ENCODE measurements at places on chromosomes 7 and 10.

DNA sequence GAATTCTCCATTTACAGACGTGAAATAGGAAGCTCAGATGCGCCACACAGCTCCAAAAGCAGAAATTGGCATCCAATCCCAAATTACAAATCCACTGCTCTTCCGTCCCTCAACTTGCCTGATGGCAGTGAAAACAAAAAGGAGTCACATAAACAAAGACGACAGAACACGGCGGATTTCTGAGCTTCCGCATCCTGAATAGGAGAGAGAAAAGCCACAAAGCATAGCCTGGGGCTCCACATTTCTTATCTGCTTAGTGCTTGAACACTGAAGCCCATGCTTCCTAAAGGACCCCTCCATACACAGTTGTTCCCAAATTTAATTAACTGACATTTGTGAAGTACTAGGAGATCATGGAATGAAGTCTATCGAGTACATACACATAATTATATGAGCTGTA lies 32.6 kb downstream of the BEND7 start:
- no peak for DNase-seq

DNA sequence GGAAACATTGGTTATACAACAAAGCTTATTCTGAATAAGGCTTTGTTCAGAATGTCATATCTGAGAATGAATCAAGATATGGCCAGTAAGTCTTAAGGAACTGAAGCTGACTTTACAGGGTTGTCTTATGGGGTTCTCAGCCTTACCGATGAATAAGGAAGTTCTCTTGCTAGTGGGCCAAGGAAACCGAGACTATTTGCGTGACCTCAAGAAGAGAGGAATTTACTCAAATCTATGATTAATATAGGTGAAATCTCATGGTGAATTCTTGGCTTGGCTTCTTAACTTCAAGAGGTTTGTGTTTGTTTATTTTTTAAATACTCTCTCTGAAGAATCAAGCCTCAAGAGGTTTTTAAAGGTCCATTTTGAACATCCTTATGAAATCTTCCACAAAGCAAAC lies 4.7 kb upstream of the MRLN start:
- DNase-seq: no peak

GRCh38 chr7:92633211-92633906 lies 43.2 kb upstream of the FAM133B start:
- no peak for DNase-seq

GRCh38 chr10:79259834-79260233 lies 87.4 kb upstream of the PPIF start:
- peak; percentile 34 for DNase-seq

- DNase-seq: no peak
These were observed 229.1 kb upstream of the DGKB start for GRCh38 chr7:15131661-15132060.

GRCh38 chr10:3963191-3963673 lies 178.2 kb upstream of the KLF6 start:
- no peak for DNase-seq

DNA sequence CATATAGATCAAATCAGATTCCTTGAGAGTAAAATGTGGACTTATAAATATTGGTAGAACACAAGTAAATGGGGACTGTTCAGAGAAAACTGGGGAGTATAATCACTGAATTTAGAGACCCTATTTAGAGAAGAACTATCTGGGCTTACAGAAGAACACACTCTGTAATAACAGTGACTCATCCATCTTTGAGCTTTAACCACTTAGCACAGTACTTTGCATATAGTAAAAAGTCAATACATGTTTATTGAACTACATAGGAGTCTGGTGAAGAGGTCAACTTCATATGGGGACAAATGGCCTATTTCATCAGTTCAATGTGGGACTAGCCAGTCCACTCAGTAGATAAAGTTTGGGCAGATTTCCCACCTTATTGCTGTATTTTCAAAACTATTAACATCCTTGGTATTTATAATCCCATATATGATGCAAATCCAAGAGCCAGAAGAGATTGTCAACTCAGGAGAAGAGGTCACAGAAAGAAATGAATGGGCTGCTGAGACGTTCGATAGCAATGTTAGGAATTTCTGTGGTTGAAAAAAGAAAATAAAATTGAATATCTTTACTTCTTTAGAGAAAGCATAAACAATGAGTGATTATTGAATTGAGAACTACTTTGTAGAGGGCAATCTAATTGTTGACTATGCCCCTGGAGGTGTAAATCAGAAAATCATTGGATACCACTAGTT lies 119.3 kb upstream of the CACNA2D1 start:
- DNase-seq: no peak

GRCh38 chr10:80515511-80515910 lies 22.2 kb upstream of the SH2D4B start:
- no peak for DNase-seq

GRCh38 chr10:123890226-123890625 lies 1.4 kb downstream of the CPXM2 start:
- DNase-seq: no peak

- no peak for DNase-seq
These were observed 211.3 kb upstream of the DPP6 start for GRCh38 chr7:153840861-153841260.

- no peak for DNase-seq
These were observed 160.5 kb downstream of the WDR37 start for GRCh38 chr10:1216574-1217236.

DNA sequence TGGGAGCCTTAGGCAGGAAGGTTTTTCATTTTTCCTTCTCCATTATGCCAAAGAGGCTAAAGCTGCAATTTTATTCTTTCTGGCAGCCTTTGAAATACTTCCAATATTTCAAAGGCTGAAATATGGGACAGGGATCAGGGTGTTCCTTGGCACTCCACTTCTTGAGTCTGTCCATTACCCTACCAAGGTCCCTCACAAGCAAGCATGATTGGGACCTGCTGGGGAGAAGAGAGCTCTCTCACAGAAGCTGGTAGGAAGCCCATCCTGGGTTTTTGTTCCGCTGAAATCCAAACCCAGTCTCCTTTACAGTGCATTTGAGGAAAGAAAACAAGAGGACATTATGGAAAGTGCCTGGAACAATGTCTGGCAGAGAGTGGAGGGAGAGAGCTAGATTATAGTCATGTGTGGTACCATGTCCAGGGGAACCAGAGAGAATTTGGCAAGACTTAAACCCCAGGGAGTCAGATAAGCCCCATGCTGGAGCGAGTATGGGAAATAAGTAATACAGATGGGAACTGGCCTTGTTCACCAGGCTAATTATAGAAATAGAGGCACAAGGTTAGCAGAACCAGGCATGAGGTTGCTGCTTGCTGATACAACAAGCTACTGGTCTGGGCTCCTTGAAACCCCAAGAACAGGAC lies 104.7 kb downstream of the LSM5 start:
- no peak for DNase-seq

DNA sequence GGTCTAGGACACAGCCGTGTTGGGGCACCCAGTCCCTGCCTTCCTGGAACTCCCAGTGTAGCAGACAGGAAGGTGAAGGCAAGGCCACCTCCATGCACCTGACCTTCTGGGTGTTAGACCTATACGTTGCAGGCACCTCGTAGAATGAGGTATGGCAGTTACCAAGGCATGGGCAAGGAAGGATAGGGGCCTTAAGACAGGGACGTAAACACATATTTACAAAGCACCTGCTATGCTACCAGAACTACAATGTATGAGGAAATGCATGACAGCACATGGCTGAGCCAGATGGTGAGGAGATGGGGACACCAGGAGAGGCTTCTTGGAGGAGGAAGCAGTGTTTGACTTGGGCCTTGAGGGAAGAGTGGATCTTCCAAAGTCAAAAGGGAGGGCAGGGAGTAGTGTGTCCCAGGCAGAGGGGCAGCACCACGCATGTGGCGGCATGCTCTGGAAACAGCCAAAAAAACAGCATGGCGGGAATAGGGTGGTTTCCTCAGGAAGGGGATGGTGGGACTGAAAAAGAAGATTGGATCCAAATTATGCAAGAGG lies 231.2 kb downstream of the FANK1 start:
- no peak for DNase-seq

GRCh38 chr7:19242246-19242645 lies 97.0 kb upstream of the FERD3L start:
- no peak for DNase-seq

DNA sequence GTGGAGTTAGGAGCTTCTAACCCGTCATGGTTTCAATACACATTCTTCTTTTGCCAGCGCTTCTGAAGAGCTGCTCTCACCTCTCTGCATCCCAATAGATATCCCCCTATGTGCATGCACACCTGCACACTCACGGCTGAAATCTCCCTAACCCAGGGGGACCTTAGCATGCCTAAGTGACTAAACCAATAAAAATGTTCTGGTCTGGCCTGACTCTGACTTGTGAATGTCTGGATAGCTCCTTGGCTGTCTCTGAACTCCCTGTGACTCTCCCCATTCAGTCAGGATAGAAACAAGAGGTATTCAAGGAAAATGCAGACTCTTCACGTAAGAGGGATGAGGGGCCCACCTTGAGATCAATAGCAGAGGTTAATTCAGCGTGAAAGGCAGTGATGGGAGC lies 22.4 kb downstream of the PRSS2 start:
- no peak for DNase-seq

DNA sequence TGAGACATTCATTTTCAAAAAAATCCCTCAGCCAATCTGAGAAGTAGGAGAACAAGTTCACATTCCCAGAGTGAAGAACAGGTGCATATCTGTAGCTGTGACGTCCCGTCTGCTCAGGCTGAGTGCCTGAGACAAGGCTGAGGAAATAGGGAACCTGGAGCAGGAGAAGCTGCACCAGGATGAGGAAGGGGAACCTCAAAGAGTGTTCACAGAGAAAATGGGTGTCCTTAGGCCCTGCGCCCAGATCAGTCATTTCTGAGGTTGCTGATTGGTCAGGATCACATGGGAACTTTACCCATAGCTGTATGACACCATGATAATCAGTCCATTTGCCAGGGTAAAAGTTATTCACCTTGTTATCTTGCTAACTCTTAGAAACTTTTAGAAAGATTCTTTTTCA lies 34.2 kb upstream of the TARP start:
- DNase-seq: no peak

GRCh38 chr10:107546986-107547385 lies 382.5 kb upstream of the SORCS1 start:
- no peak for DNase-seq

- DNase-seq: no peak
These were observed 89.3 kb downstream of the LYZL2 start for GRCh38 chr10:30540276-30540675.

- no peak for DNase-seq
These were observed 378.0 kb upstream of the SEMA3D start for GRCh38 chr7:85564861-85565260.

DNA sequence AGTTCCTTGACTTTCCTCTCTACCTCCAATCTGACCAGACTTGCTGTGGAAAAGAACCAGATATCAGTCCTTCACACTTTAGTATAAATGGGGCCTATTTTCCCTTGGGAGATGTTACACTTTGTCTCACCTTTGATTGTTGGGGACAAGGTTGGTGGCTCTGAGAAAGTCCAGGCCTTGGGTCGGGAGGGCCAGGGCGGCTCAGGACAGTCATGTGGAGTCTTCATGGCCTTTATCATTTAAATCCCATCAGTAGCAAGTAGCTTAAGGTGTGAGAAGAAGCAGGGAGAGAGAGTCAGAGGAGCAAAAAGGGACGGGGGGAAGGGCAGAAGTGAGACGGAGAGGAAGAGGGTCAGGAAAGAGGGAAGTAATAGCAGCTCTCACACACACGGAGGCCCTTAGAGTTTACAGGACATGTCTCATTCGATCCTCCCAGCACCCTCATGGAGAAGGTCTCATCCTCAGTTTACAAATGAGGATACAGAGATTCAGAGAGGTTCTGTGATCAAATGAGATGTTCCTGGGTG lies 40.5 kb downstream of the TBATA start:
- DNase-seq: no peak

GRCh38 chr7:80136261-80137055 lies 1.8 kb downstream of the GNAI1 start:
- DNase-seq: no peak

DNA sequence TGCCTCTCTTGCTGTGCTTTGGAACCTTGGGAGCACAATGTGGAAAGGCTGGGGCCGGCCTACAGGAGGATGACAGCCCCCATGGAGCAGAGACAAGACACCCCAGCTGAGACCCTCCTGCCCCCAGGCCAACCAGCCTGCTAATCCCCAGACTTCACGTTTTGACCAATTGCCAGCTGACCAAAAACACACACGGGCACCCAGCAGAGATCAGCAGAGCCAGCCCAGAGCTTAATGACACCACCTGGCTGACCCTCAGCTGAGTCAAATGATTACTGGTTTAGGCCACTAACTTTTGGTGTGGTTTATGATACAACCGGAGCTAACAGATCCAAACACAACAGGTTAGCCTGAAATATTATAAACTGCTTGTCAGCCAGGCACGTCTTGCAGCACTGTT lies 111.2 kb upstream of the KIF5B start:
- no peak for DNase-seq

DNA sequence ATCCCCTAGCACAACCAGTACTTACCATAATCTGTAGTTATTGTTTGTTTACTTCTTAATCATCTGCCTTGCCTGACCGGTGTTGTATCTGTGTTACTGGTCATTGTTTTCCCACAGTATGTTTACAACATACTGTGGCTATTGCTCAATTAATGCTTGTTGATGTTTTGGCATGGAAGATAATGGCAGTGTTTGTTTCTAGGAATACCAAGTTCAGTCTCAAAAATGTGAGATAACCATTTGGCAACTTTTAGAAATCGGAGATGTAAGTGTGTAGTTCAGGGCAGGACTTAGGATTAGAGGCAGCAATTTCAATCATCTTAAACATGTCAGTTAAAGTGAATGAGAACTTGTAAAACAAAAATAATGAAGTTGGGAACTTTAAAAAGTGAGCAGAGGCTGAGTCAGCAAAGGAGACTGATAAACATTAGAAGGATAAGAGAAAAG lies 8.2 kb downstream of the MINDY3 start:
- DNase-seq: no peak

DNA sequence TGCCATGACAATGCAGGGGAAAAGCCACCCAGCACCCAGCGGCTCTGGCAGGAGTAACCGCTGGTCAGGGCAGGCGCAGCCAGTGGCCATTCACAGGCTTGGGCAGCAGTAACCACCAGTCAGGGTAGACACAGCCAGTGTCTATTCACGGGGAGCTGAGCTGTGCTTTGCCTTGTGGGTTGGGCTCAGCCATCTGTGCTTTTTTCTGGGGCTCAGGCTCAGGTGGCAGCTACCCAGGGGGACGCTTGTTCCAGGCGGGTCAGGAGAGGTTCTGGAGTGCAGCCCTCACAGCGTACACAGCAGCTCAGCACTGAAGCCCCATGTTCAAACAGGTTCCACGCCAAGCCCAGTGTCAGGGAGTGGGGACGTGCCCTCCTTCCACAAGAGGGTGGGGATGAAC lies 28.5 kb downstream of the FOXL3 start:
- DNase-seq: peak; percentile 35

GRCh38 chr7:48748081-48748833 lies 176.1 kb upstream of the CDC14C start:
- no peak for DNase-seq
